ENCODE measurements at places on chromosomes 13 and 19. TPM values are rescaled to one million over a fixed set of nuclear protein-coding genes. Genes with fewer than 3 reads are reported as not detected.

- DNase-seq: no peak
Observed at GRCh38 chr19:5951338-5951861, 26.5 kb downstream of the RANBP3 start.

GRCh38 chr13:102779436-102780159 is 6.0 kb upstream of the TEX30 start:
- DNase-seq: no peak

- peak; percentile 28 for DNase-seq
Observed at GRCh38 chr13:59880468-59880867, 283.3 kb downstream of the DIAPH3 start.

DNA sequence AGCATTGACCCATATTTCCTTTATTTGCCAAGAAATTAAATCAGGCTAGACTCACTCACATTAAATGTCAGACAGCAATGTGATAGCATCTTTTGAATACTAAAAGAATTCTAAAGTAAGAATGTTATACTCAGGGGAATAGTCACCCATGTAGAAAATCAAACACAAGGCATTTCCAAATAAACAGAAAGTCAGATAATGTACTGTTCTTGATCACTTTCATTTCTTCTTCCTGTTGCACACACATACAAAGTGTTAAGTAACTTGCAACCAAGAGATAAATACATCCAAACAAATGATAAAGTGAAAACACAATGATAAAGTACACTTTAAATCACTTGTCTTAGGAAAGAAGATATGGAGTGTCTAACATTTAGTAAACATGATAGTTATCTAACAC is 1366.6 kb upstream of the MIR17HG start:
- no peak for DNase-seq

GRCh38 chr13:106883976-106884375 is 316.0 kb upstream of the ARGLU1 start:
- DNase-seq: no peak

POU2F2 gene
- total RNA-seq: 0.56 TPM

INSL3 gene
- total RNA-seq: not detected

DENND1C gene
- not detected for total RNA-seq
